Fibroblast of skin of right biceps (primary cell): ENCODE measurements at places on chromosomes 6 and 20.

DNA sequence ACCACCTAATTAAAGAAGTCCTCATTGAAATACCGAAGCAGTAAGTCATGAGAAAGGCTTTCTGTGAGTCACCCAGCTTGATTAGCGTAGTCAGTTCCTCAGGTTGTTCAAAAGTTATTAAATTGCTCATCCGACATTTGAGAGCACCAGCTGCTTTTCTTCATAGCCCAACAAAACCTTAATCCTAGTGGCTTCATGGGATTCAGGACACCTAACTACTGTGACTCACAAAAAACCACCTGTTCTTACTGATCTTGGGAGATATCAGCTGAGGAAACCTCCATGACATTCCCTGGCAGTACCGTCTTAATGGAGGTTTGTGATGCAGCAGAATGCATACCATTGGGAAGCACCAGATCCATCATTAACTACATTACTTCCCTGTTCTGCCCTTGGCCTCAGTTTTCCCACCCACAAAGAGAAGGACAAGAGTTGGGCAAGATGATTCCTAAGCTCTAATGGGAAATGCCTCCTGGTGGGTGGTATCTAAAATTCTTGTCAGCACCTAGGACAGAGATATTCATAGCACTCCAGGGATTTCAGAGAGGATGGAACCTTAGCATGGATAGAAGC lies 103.8 kb downstream of the KHDC1L start:
- DNase-seq, result peak; percentile 86

- no peak for DNase-seq
Observed at GRCh38 chr6:14775528-14775927, 470.3 kb upstream of the JARID2 start.

- no peak for DNase-seq
Observed at GRCh38 chr20:42531508-42531961, 658.2 kb downstream of the PTPRT start.

DNA sequence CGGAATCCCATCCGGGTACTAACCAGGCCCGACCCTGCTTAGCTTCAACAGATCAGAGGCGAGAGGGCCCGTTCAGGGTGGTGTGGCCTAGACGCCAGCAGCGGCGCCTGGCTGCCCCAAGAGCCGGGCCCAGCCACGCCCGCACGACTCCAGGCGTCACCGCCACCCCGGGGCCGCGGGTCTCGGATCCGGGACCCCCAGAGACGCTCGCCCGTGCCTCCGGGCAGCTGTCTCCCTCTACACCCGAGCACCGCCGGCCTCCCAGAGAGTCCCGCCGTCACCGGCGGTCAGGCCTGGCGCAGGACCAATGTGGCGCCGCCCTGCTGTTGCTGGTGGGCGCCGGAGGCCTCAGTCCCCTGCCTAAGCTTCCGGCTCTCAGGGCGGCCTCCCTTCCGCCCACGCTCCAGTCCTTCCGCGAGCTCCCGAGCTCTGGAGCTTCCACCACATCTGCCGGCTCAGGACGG lies 441.2 kb upstream of the DEFB115 start:
- no peak for DNase-seq

DNA sequence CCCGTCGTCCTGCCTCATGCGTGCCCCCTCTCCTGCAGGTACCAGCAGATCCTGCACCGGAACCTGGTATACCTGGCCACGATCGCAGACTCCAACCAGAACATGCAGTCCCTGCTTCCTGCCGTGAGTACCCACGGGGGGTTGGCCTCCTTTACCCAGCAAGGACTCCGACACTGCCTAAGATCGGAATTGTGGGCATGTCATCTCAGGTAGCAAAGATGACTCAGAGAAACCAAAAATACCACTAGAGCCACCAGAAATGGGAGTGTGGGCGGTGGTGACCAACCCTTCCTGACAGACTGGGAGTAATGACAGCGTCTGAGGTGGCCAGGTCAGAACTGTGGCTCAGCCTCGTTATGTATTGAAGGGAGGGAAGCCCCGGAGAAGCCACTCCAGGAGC lies 16.3 kb downstream of the SS18L1 start:
- peak; percentile 45 for DNase-seq

DNA sequence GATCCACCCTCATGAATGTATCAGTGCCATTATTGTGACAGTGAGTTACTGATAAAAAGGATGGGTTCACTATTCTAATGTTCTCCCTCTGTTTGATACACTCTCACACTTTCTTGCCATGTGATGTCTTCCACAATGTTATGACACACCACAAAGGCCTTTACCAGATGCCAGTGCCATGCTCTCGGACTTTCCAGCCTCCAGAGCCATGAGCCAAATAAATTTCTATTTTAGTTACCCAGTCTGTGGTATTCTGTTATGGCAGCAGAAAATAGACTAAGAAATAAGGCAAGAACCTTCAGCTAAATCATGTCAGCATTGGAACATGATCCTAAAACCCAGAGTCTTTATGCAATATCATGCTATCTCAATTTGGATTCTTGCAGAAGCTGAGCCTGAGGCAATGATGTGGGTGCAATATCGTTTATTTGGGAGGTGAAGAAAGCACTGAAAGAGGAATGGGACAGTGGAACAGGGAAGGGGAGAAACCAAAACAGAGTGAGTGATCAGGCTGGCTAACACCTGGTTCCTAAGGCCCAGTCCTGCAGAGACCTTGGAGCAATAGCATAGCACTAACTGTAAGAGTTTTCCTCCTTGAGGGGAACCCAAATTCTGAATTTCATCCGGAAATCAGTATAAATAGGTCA lies 130.4 kb upstream of the LRFN2 start:
- no peak for DNase-seq

DNA sequence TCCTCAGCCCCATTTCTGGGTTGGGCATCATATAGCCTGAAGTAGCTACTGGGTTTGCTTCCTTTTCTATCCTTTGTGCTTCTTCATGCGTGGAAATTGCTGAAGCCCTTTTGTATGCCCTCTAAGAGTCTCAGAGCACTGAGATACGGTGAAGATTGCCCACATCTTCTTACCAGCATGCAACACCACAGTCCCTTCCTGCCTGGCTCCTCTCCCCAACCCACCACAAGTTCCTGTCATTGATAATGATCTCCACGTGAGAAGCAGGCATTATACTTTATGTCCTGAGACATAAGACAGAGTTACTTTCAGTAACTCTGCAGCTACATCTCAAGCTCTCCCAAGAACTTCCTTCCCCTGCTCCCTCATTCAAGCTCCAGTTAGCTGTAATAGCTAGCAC lies 15.8 kb upstream of the PLCB4 start:
- DNase-seq, result no peak

DNA sequence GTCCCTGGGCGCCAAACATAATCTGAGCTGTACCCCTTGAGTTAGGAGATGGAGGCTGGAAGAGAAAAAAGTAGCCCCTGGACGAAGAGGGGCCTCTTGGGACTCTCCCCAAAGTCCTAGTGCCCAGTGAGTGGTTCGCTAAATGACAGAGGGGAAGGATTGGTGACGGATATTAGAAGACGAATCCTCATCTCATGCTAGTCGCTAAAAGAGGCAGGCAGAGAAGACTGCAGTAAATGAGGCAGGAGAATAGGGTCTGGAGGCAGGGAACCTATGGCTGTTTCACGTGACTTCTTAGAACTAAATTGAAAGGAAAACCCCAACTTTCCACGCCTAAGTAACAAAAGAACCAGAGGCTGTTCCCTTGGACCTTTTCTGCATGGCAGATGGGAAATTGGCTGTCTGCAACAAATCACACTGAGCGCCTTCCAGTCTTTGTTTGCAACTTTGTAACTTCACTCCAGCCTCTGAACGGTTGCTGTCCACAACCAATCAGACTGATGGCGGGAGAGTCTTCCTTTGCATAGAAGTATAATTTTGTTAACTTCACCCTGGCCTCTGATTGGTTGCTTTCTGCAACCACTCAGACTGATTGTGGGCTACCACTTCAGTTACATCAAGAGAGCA lies 731 bp upstream of the RBL1 start:
- DNase-seq, result no peak

- no peak for DNase-seq
Observed at GRCh38 chr20:35637276-35637675, 21.6 kb downstream of the SPAG4 start.

DNA sequence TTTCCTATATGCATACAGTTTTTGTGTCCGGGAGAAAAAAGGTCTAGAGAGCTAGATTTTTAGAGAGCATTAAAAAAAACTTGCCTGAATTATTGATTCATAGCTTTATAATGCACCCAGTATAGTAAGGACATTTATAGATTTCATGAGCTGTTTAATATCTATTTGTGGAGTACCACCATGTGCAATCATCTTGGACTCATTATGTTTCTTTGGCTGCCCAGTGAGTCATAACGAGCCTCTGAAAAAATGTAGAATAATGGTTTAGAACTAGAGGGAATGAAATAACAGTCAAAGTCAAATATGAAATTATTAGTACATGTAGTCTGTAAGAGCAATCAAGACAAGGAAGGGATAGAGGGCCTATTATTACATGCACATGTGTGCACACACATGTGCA lies 350.0 kb downstream of the CD83 start:
- peak; percentile 90 for DNase-seq

- DNase-seq, result no peak
Observed at GRCh38 chr20:63359164-63359934, 1.8 kb downstream of the CHRNA4 start.

GRCh38 chr6:104936766-104937535 lies 20.0 kb upstream of the LIN28B start:
- no peak for DNase-seq

DNA sequence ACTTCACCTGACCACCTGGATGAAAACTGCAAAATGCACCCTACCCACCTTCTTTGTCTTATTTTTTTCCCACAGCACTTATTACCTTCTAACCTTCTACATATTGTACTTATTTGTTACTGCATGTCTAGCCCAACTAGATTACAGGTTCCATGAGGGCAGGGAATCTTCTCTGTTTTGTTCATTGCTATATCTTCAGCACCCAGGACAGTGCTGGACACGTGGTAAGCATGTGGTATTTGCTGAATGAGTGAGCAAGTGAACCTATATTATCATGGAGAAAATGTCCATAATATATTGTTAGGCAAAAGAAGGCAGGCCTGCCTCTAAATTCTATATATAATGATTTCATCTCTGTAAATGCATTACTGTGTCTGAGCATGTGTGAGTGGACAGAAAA lies 107.0 kb downstream of the TRERF1 start:
- no peak for DNase-seq

DNA sequence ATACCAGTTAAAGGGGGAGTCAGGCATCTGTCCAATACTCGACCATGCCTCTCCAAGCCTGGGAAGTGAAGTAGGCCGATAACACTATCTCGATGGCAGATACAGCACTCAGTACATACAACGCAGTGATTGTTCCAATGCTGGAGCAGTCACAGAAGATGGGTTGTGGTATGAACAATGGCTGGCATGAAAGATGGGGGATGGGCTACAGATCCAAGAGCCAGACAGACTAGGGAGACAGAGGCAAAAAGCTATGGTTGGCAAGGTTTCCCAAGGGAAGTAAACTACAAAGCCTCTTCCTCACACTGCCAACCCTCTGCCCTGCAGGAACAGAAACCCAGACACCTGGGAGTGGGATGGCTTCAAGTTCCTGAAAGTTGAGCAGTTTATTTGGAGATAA lies 19.2 kb downstream of the FKBP1A start:
- no peak for DNase-seq

GRCh38 chr20:44988631-44989171 lies 22.4 kb downstream of the STK4 start:
- DNase-seq, result no peak
